ENCODE measurements at places on chromosomes 12 and 14. TPM values are rescaled to one million over a fixed set of nuclear protein-coding genes. Genes with fewer than 3 reads are reported as not detected.

HOXC11 gene
- total RNA-seq = not detected

EPS8 gene
- total RNA-seq = 2.2 TPM

TGFB3 gene
- total RNA-seq = 2.4 TPM

OR6C2 gene
- total RNA-seq = not detected

SOX5 gene
- total RNA-seq = 2.1 TPM

HOXC9 gene
- not detected for total RNA-seq

DNAJC22 gene
- not detected for total RNA-seq

TAS2R14 gene
- 2.7 TPM for total RNA-seq

TCL1B gene
- not detected for total RNA-seq

CCDC88C gene
- 89.9 TPM for total RNA-seq

CACNB3 gene
- total RNA-seq = 9.9 TPM

CSRP2 gene
- 0.44 TPM for total RNA-seq

LRP1-AS gene
- not detected for total RNA-seq

NEUROD4 gene
- not detected for total RNA-seq

CLEC4C gene
- total RNA-seq = not detected

SLC6A15 gene
- not detected for total RNA-seq

PRKAB1 gene
- total RNA-seq = 27.5 TPM

GPHN gene
- total RNA-seq = 46.8 TPM

MANSC4 gene
- not detected for total RNA-seq

TAS2R9 gene
- not detected for total RNA-seq

PMCH gene
- total RNA-seq = 8.4 TPM

CARMIL3 gene
- 1.5 TPM for total RNA-seq

PCED1B gene
- total RNA-seq = 55.2 TPM

SPATA7 gene
- 1.3 TPM for total RNA-seq

DAO gene
- total RNA-seq = not detected

CLMN gene
- 1.1 TPM for total RNA-seq

RAD9B gene
- 0.95 TPM for total RNA-seq

IFNG-AS1 gene
- not detected for total RNA-seq

KRT77 gene
- not detected for total RNA-seq

CLEC2A gene
- total RNA-seq = not detected

VRTN gene
- not detected for total RNA-seq

ARHGEF25 gene
- total RNA-seq = 1.7 TPM

ARF6 gene
- total RNA-seq = 154 TPM

CLEC4E gene
- not detected for total RNA-seq

CLEC1B gene
- not detected for total RNA-seq
